ENCODE measurements at places on chromosomes 3 and 15.

DNA sequence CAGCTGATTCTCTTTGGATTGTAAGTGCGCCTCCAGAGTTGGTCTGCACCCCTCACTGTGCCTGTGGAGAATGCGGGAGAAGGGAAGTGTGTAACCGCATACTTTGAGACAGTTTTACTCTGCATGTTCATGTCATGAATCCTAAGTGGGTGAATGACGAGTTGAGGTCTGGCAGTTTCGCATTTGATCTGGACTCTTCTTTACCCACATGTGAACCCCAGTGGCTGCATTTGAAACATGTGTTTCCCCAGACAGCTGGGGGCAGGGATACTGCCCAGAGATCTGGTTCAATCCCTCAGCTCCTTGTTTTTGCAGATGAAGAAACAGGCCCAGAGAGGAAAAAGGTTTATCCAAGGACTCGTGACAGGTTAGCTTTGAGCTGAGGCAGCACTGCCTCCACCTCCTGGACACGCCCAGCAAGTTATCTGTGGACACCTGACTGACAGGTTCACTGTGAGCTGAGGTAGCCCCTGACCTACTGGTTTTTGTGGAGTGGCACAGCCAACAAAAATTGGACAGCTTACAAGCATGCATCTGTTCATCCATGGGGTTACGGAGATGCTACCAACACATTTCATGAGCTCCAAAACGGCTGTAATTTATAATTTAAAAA is 207.3 kb downstream of the XXYLT1 start:
- no peak for DNase-seq

DNA sequence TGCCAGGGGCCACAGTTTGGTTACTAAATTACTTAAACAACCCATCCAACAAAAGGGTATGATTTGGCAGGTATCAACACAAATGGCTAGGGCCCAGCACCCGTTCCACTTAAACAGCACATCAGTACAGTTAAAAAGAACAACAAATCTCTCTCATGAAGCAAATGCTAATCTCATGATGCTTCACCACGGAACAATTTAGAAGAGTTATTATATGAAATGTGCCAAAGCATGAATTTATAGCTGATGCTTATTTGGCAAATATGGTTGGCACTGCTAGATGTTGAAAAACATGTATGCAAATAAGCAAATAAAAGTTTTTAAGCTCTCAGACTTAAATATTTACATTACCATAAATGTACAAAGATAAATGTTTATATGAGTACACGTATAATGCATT is 2.3 kb downstream of the PEAK1 start:
- DNase-seq, result no peak

DNA sequence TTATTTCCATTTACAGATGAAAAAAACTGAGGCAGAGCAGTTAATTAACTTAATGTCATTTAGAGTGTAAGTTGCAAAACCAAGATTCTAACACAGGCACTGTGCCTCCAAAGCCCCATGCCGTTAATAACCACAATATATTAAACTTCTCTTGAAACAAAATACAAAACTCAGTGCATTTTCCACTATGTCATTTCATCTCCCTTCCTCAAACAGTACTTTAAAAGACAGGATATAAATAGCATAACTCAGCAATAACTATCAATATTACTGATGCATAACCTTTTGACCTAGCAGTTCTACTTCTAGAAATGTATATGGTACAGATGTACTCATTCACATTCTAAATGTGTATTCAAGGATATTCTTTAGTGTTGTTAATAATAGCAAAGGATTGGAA is 5.1 kb upstream of the TASOR start:
- DNase-seq, result no peak

DNA sequence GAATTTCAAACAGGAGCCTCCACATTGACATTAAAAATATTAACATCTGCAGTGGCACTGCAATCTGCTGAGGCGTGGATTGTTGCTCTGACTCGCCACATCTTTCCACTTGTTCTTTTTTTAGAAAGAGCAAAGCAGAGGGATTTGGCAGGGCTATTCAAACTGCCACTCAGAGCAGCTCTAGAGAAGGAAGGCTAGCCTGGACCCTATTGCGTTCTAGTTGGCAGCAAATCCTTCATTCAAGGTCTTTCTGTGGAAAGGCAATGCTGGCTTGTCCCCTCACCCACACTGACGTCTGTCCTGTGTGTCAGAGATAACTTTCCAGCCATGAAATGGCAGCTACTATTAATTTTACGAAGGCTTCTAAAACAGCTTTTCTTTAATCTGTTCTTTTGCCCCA is 483.2 kb upstream of the SGO1 start:
- no peak for DNase-seq

GRCh38 chr3:96192966-96193550 is 621.3 kb upstream of the EPHA6 start:
- DNase-seq, result no peak

- DNase-seq, result no peak
Observed at GRCh38 chr3:196706731-196707130, 5.3 kb downstream of the CEP19 start.

GRCh38 chr3:25619382-25619781 is 45.3 kb downstream of the TOP2B start:
- DNase-seq, result no peak

GRCh38 chr3:153679714-153680113 is 441.5 kb upstream of the ARHGEF26 start:
- DNase-seq, result no peak

DNA sequence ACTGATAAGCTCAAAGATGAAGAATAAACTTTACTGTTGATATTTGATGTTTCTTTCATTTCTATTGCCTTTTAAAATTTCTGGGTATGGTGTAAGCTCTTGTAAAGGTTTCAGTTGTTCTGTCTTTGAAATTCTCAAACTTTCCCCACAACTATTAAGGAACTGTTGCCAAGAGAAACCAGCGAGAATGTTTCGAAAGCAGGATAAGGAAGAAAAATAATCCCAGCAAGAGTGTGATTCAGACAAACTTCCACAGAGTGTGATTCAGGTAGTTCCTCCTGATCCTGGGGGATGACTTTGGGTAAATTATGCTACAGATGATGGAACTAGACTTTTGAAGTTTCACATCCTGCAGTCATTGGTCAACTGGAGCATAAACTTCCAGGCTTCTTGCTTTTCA is 632.0 kb downstream of the NSUN3 start:
- no peak for DNase-seq

DNA sequence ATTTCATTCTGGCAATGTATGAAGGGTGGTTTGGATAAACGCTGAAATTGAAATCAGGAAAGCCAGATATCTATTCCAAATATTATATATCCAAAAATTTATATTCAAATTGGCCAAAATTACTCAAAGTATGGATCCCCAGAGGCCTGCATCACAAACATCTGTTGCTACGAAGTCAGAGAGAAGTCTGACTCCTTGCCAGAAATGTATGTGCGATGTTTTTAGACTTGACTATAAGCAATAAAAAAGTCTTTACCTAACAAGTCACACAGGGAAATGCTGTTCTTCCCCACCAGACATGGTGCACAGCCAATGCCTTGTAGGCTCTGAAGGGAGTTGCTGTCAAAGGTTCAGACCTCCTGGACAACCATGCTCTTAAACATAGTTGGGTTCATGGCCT is 533.1 kb downstream of the OTOL1 start:
- DNase-seq, result no peak

- DNase-seq, result no peak
Observed at GRCh38 chr3:12663401-12663935, 449 bp downstream of the RAF1 start.

GRCh38 chr3:172211123-172211522 is 171.7 kb downstream of the FNDC3B start:
- DNase-seq, result no peak

DNA sequence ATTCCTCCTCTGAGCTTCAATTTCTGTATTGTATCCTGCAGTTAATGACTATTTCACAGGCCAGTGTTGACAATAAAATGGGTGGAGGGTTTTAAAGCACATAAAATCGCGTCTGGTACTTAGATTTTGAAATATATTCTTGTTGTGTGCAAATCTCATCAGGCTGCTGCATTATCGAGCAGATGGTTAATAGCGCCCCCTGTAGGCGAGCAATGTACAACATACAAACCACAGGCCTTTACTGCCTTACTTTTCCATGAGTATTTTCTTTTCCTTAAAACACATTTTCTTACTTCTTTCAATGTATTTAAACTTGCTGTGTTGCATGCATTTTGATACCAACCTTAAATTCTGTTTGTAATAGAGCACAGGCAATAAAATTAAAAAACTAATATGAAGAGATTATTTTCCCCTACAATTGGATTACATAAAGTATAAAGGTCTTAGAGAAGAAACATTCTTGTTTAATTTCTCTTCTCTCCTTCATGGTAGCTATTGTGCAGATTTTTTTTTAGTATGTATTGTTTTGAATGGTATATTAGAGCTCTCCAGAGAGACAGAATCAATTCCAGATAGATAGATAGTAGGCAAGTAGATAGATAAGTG is 608.4 kb downstream of the CADM2 start:
- DNase-seq, result no peak

DNA sequence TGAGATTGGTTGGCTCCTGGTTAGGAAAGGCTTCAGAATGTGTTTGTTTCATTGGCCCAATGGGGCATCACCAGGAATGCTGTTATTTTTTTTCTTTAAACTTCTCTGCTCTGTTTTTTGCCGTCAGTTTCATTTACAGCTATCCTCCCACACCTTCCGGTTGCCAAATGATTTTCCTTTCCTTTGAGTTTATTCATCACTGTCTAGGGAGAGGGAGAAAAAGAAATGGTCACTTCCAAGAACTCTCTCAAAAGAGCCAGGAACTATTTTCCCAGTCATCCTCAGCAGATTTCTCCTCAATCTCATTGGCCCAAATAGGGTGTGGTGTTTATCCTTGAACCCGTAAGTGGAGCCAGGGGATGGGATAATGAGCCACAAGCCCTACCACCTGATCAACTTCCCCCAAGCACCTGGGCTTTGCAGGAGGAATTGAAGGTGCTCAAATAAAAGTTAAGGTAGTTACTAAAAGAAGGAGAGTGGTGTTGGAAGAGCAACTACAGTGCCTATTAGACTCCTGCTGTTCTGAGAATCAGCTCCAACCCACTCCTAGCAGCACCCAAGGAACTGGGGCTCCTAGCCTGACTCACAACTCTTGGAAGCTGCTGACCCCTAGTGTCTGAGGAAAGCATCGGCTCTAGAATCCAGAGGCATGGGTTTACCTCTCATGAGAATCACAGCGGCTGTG is 183.8 kb upstream of the IL12A start:
- DNase-seq, result no peak
